ENCODE measurements at places on chromosomes 12 and 14.

DNA sequence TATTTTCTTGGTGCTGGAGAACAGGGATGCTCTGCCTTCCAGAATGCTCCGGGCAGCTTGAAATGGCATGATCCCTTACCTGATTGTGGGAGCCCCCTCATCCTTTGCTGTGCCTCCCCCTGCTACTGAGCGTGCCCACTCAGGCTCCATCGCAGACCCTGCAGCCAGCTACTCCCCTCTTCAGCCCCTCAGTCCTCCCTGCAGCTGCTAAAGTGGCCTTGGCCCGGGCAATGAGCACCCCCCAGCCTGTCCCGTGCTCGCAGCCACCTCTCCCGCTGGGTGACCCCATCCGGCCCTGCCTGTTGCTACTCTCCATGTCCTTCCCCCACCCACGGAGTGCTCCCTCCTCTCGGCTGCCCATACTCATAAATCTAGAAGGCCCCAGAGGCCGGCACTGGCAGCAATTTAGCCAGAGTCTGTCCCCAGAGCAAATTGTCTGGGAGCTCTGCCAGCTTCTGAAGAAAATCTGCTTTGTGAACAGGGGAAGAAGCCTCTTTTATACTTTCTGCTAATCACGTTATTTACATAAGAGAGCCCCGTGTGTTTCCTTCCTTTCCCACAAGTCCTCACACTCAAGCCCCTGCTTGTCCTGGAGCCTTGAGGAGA is 143.7 kb upstream of the FRMD6 start:
- DNase-seq = no peak

- no peak for DNase-seq
Measured at GRCh38 chr12:63876980-63877379, 32.5 kb downstream of the SRGAP1 start.

- no peak for DNase-seq
Measured at GRCh38 chr14:95601650-95602049, 66.8 kb downstream of the GLRX5 start.

DNA sequence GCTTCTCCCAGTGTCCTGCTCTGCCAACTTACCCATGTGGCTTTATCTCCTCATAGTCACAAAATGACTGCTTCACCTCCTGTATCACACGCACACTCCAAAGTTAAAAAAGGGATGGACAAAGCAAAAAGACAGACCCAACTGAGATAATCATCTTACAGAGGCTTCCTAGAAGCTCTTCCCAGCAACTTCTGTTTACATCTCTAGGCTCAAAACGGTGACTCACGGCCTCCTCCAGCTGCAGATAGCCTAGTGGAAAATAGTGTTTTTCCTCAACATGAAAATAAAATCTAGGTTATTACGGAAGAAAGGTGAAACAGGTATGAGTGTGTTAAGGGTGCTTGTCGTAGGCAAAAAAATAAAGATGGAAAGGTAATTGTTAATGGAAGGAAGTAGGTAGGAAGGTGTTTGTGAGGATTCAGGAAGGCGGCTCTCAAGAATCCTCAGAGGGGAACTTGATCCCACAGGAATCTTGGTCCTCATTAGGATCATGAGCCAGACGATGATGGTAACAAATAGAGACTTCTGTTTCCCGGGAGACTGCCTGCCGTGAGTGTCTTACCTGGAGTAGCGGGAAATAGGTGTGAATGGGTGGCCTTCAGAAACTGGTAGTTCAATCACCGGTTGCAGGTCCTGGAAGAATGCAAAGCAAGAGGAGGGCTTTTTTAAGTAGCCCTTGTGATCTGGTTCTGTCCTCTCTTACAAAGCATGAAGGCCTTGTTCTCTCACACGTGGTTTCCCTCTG is 487.5 kb upstream of the TMEM132C start:
- no peak for DNase-seq

DNA sequence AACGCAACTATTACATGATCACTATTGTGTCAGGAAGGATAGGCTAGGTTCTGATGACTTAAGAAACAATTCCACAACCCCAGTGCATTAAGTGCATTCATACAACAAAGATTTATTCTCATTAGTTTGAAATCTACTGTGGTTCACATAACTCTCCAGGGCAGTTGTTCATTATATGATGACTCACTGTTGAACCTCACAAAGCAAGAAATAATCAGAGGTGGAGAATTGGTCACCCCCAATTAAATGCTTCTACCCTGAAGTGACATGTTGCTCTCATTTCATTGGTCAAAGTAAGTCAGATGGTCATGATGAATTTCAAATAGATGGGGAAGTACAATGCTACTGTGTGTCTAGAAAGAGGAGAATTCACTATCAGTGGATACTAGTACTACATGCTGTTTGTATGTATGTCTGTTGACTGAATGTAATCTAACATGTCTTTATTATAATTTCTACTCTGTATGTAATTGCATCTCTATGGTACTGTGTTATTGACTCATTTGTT is 6.1 kb upstream of the HELB start:
- no peak for DNase-seq

DNA sequence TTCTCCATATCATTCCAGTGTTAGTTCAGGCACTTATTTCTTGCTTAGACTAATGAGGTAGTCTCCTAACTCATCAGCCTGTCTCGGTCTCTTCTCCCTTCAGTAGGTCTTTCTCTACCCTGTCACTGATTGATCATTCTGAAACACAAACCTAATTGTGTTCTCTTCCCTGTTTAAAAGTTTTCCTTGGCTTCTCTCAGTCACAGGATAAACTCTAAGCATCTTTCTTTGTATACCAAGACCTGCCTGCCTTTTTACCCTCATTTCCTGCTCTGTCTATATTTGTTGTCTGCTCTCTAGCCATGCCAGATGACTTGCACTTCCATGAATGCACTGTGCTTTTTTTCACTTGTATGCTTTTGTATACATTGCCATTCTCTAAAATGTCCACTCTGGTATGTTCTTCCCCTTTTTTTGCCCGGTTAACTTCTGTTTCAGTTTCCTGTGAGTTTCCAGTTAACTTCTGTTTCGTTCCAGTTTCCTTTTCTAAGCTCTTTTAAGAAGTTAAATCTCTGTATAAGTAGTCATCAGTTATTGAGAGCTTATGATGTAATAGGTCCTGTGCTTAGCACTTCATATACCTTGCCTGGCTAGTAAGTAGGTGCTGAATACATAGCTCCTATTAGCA is 12.8 kb downstream of the DIP2B start:
- DNase-seq = no peak

- DNase-seq = no peak
Measured at GRCh38 chr12:89861086-89861485, 152.4 kb upstream of the ATP2B1 start.

DNA sequence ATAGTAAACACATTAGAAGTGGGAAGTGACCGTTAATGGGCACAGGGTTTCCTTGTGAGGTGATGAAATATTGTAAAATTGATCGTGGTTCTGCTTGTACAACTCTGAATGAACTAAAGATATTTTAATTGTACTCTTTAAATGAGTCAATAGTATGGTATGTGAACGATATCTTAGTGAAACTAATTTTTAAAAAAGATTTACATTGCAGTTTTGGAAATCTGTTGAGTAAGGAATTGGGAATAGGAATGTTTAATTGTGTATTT is 1.7 kb downstream of the ZNF410 start:
- no peak for DNase-seq

DNA sequence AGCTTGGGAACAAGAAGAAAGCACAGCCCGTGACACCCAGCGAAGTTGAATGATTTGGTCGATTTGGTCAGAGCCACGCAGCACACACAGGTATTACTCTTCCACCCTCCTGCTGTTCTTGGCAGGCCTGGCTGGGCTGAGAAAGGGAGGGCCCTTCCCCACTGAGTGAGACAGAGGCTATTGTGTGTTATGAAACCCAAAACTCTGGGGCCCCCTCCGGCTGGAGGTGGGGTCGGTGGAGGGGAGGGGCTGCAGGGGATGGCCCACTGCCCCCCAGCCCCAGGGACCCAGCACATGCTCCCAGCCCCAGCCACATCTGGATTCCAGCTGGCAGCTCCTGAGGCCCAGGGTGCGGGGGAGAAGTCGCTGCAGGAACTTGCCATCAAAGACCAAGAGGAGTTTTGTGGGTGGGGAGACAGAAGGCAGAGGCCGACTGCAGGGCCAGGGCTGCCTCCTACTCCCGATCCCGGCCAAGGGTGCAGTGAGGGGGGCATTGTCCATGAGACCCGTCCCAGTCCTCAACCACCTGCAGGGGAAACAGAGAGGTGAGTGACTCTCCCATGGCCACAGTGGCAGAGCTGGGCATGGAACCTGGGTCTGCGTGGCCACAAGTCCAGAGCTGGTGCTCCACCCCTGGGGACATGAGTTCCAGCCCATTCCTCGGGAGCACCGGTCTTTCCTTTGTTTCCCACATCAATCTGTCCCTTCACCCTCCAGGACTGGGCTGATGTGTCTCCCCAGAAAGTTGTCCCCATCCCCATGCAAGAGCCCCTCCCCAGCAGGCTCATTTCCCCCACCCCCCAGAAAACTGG is 8.7 kb downstream of the TMEM119 start:
- DNase-seq = no peak

DNA sequence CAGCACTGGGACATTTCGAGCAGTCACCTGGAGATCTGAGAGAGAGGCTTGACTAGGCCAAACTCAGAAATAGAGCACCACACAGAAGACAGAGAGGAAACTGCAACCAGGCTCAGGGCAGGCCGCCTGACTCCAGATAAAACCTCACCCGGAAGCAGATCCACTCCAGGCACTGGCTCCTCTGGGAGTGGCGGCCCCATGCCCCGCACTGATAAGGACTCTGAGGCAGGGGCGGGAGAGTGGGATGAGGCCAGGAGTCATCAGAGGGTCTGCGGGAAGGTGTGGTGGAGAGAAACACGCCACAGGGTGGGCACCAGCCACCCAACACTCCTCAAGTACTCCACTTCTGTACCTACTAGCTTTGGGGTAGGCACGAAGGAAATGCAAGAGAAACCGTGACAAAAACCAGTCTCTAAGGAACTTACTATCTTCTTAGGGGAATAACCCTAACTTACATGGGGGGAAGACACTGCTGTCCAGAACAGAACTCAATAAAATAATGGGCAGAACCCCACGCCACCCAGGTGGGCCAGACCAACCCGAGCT is 71.3 kb downstream of the CHGA start:
- DNase-seq = no peak

DNA sequence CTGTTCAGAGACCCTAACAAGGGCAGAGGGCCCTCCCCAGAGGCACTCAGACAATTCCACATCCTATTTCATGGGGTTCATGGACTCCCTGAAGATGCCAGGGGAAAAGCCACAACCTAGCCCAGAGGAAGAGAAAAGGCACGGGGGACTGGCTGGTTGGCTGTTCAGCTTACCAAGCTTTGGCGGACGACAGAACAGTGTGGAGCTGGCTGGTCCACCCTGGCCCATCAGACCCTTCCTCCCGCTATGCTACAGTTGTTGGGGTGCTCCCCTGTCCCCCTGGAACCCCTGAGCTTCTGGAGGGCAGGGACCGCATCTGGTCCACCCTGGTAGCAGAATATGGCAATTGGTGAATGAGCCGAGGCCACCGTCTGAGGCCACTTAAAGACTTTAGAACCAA is 6.3 kb downstream of the TESC start:
- no peak for DNase-seq

GRCh38 chr14:77088219-77088618 is 9.8 kb upstream of the CIPC start:
- no peak for DNase-seq

DNA sequence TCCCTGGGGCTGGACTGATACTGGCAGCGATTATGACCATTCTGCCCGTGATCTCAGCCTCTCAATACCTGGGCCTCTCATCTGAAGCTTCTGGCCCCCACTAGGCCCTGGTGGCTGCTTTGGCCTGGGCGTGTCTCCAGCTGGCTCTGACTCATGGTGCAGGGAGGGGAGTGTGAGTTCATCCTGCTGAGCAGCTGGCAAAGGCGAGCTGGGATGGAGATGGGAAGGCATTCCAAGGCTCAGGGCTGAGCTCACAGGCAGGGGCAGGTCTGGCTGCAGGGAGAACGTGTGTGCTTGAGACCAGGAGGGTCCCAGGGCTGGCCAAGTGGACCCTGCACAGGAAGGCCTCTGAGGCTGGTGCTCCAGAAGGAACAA is 221.8 kb downstream of the TMEM121 start:
- DNase-seq = peak; percentile 23

GRCh38 chr12:96225044-96225855 is 31.1 kb downstream of the ELK3 start:
- DNase-seq = no peak

DNA sequence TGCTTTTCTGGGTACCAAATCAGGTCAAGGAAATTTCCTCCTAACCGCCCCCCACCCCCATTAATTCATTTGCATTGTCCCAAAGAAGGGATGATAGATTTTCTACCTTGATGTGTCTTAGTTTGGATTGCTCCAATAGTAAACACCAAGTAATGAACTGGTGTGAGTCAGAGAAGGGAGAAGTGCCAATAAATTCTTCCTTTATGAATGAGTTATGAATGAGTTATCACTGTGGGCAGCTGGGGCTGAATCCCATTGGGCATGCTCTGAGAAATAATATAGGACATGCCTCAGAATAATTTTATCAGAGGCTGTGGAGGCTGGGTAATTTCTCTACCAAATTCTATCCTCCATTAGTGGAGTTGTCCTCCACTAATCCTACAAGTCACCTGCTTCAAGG is 277.9 kb upstream of the FLRT2 start:
- no peak for DNase-seq

- no peak for DNase-seq
Measured at GRCh38 chr12:2323532-2324255, 270.9 kb downstream of the CACNA1C start.

- DNase-seq = no peak
Measured at GRCh38 chr14:55650992-55651391, 71.0 kb downstream of the KTN1 start.

GRCh38 chr12:96265400-96265799 is 71.2 kb downstream of the ELK3 start:
- DNase-seq = no peak

DNA sequence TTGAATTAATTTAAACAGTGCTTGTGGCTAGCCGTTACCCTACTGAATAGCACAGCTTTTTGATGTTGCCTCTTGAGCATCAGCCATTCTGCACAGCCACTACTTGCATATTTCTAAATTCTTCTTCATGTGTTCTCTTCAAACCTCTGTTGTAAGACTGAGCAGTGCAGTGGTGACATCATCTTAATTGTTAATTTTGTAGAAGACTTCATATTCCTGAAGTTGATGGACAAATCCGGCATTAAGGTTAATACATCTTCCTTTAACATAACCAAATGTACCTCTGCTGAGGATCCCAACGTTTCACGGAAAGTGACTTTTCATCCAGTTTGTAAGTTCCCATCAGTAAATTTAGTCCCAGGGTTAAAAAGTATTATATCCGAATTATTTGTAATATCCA is 25.6 kb downstream of the SENP1 start:
- DNase-seq = no peak

- DNase-seq = no peak
Measured at GRCh38 chr14:105093038-105093430, 27.8 kb upstream of the GPR132 start.

GRCh38 chr14:75822522-75823141 is 159.2 kb downstream of the TGFB3 start:
- DNase-seq = no peak
